ENCODE measurements at places on chromosomes 13 and 19.

DNA sequence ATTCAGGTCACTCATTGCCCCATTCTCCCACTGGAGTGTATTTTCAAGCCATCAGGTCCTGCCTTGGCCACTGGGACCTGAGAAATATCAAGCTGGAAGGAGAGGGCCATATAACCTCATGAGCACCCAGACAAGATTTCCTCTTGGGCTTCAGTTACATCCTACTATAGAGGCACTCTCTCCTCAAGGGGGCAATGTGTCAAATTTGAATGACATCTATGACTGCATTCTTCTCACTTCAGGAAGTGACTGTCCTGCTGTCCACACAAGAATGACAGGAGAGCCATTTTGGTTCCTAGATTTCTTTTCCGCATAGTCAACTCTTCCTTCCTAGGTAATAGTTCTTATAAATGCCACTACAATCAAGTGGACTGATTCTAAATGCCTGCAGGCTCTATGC, 416.2 kb downstream of the DIAPH3 start:
- H3K27me3 ChIP-seq: no peaks in the 10 kb centered on the region
- peaks cover 8% of the 10 kb centered on the region for H3K4me1 ChIP-seq
- no peaks in the 10 kb centered on the region for H3K36me3 ChIP-seq
- no peak overlapping the region for H3K27ac ChIP-seq
- DNase-seq: no peak
- H3K4me3 ChIP-seq: no peak overlapping the region

- H3K4me1 ChIP-seq: no peaks in the 10 kb centered on the region
- H3K27me3 ChIP-seq: peaks cover 59% of the 10 kb centered on the region
- H3K27ac ChIP-seq: no peak overlapping the region
- no peak for DNase-seq
- no peaks in the 10 kb centered on the region for H3K36me3 ChIP-seq
- no peak overlapping the region for H3K4me3 ChIP-seq
These were observed 40.3 kb downstream of the ERICH6B start for GRCh38 chr13:45575146-45575829.

DNA sequence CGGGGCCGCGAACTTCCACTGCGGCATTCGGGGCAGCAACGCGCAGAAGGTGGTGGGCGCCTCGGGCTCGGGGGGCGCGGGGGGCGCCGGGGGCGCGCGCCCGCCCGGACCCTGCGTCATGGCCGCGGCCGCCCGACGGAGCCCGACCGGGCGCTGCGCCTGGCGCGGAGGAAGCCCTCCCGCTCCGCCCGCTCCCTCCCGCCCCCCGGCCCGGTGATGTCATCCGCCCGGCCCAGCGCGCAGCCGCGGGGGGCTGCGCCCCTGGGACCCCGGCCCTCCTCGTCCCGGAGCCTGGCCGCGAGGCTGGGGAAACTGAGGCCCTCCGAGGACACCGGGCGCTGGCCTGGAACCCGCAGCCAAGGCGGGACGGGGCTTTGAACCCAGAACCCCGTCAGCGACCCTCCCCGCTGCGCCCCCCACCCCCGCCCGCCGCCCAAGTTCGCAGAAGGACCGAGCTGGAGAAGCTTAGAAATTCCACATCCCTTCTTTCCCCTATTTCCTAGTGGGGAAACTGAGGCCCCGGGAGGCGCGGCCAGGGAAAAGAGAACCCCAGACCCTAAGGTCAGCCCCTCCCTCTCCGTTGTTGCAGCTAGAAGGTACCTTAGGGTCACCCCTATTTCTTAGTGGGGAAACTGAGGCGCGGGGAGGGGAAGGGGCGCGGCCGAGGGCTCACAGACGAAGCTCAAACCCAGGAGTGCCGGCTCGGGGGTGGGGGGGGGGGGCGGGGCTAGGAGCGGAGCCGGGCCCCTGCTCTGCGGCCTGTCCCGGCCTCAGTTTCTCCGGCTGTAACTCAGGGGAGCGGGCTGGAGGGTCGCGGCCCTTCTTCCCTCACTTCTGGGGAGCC, at the start of gene SHC2:
TSS of gene SHC2 (minus strand) at position 157 of the 844 bp plus-strand sequence. CDS start at position 120, 37 bp downstream.
- no peaks in the 10 kb centered on the region for H3K36me3 ChIP-seq
- peaks cover 24% of the 10 kb centered on the region for H3K4me1 ChIP-seq
- H3K4me3 ChIP-seq: peak within 1 kb of the TSS; percentile 59
- no peak within 1 kb of the TSS for H3K27ac ChIP-seq

- H3K27me3 ChIP-seq: no peaks in the 10 kb centered on the region
- no peak overlapping the region for H3K4me3 ChIP-seq
- no peak overlapping the region for H3K27ac ChIP-seq
- no peak for DNase-seq
These were observed 462.5 kb downstream of the KLF5 start for GRCh38 chr13:73521290-73521624.

DNA sequence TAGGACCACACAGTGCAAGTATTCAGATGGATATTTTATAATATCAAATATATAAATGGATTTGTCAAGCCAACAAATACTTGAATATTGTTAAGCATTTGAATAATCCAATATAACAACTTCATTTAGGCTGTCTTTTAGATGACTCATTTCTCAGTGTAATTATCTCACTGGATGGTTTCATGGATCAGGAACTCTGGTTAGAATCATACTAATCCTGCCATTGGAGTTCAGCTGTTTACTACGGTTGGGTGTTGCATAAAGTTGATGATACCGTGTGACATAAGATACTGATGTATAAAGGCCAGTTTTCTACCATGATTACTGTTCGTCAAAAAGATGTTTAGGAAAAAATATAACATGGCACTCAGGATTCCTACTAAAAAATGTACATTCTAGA, 196.3 kb downstream of the TSHZ3 start:
- H3K27me3 ChIP-seq: no peaks in the 10 kb centered on the region
- DNase-seq: no peak
- peaks cover 2% of the 10 kb centered on the region for H3K4me1 ChIP-seq
- no peak overlapping the region for H3K4me3 ChIP-seq
- no peak overlapping the region for H3K27ac ChIP-seq

- H3K4me1 ChIP-seq: peaks cover 2% of the 10 kb centered on the region
- H3K4me3 ChIP-seq: no peak overlapping the region
- DNase-seq: no peak
- no peak overlapping the region for H3K27ac ChIP-seq
- H3K36me3 ChIP-seq: no peaks in the 10 kb centered on the region
These were observed 167.4 kb upstream of the STARD13 start for GRCh38 chr13:33452873-33453517.

DNA sequence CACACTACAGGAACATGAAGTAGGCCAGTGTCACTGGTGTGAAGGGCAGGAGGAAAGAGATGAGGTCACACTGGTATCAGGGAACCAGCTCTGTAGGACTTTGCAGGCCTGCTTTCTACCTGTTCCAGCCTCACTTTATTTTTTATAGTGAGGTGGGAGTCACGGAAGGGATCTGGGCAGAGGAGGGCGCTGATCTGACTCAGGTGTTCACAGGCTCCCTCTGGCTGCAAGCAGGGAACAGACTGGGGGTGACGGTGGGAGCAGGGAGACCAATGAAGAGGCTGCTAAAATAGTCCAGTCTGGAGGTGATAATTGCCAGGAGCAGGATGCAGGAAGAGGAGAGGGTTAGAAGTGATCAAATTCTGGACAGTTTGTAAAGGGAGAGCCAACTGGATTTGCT, 2.8 kb downstream of the THAP8 start:
- no peaks in the 10 kb centered on the region for H3K27me3 ChIP-seq
- DNase-seq: no peak
- no peaks in the 10 kb centered on the region for H3K36me3 ChIP-seq
- no peak overlapping the region for H3K4me3 ChIP-seq
- H3K27ac ChIP-seq: no peak overlapping the region
- H3K4me1 ChIP-seq: peaks cover 6% of the 10 kb centered on the region

GRCh38 chr13:35512271-35512920, 35.9 kb upstream of the MAB21L1 start:
- H3K4me1 ChIP-seq: no peaks in the 10 kb centered on the region
- peak overlapping the region; percentile 20 for H3K27ac ChIP-seq
- H3K36me3 ChIP-seq: no peaks in the 10 kb centered on the region
- peak; percentile 9 for DNase-seq
- H3K4me3 ChIP-seq: no peak overlapping the region

DNA sequence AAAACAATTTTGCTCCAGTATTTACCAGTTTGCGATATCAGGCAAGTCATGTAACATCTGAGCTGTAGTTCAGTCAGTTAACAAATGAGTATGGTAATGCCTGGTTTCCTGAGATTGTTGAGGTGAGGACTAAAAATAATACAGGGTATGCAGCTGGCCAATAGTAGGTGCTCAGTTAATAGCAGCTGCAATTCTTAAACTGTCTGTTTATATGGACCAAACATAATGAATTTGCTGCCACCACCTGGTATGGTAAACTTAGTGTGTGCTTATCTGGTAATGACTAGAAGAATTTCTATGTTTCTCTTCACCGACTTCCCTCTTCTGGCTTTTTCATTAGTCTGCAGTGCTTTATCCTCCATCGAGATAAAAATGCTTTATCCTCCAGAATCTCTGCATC, 9.1 kb downstream of the ZMYM2 start:
- peaks cover 17% of the 10 kb centered on the region for H3K36me3 ChIP-seq
- peaks cover 2% of the 10 kb centered on the region for H3K4me1 ChIP-seq
- H3K4me3 ChIP-seq: no peak overlapping the region
- no peaks in the 10 kb centered on the region for H3K27me3 ChIP-seq
- H3K27ac ChIP-seq: no peak overlapping the region
- DNase-seq: no peak

DNA sequence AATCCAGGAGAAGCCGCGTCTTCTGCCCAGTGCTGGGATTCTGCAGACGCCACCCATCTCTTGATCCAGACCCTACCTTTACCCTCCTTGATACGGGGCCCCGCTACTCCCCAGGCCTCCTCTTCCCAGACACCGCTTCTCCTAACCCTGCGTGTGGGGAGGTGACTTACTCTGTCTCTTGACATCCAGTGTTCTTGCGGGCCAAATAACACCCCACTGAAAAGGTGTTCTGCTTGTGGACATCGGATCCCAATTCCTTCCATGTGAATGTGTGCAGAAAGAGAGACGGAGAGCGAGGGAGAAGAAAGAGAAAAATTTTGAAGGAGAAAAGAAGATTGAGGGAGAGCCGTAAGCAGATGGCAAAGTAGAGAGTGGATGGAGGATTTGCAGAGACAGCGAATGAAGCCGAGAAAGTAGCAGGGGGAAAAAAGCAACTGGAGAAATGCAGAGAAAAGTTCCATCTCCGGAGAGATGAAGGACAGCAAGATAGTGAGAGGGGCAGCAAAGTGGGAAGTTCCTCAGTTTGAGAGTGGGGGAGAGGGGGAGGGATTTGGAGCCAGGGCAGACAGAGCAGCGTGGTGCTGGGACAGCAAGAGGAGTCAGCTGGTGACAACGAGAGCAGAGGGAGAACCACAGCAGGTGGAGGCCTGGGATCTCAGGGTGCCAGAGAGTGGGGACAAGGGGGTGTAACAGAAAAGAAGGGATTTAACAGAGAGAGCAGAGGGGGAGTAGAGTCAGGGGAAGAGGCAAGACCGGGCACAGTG, 814 bp downstream of the ZNF480 start:
- H3K27me3 ChIP-seq: no peaks in the 10 kb centered on the region
- peaks cover 3% of the 10 kb centered on the region for H3K4me1 ChIP-seq
- H3K4me3 ChIP-seq: peak overlapping the region; percentile 87
- H3K27ac ChIP-seq: peak overlapping the region; percentile 97

- peak; percentile 34 for DNase-seq
- peaks cover 14% of the 10 kb centered on the region for H3K27me3 ChIP-seq
- H3K27ac ChIP-seq: no peak overlapping the region
- no peak overlapping the region for H3K4me3 ChIP-seq
- no peaks in the 10 kb centered on the region for H3K36me3 ChIP-seq
These were observed 25.1 kb downstream of the TMEM161A start for GRCh38 chr19:19113040-19113626.

GRCh38 chr13:101916775-101917474, 464.4 kb downstream of the ITGBL1 start:
- no peaks in the 10 kb centered on the region for H3K36me3 ChIP-seq
- no peak overlapping the region for H3K27ac ChIP-seq
- DNase-seq: no peak
- peaks cover 13% of the 10 kb centered on the region for H3K4me1 ChIP-seq
- peak overlapping the region; percentile 36 for H3K4me3 ChIP-seq
- H3K27me3 ChIP-seq: peaks cover 58% of the 10 kb centered on the region

- peaks cover 3% of the 10 kb centered on the region for H3K4me1 ChIP-seq
- H3K27ac ChIP-seq: no peak overlapping the region
- DNase-seq: no peak
- peaks cover 3% of the 10 kb centered on the region for H3K36me3 ChIP-seq
These were observed 248.3 kb upstream of the SLITRK1 start for GRCh38 chr13:84130495-84131114.

GRCh38 chr19:11410682-11411081, 8.4 kb downstream of the RGL3 start:
- H3K4me1 ChIP-seq: peaks cover 6% of the 10 kb centered on the region
- H3K4me3 ChIP-seq: no peak overlapping the region
- H3K27ac ChIP-seq: no peak overlapping the region
- H3K27me3 ChIP-seq: peaks cover 12% of the 10 kb centered on the region
- no peak for DNase-seq

DNA sequence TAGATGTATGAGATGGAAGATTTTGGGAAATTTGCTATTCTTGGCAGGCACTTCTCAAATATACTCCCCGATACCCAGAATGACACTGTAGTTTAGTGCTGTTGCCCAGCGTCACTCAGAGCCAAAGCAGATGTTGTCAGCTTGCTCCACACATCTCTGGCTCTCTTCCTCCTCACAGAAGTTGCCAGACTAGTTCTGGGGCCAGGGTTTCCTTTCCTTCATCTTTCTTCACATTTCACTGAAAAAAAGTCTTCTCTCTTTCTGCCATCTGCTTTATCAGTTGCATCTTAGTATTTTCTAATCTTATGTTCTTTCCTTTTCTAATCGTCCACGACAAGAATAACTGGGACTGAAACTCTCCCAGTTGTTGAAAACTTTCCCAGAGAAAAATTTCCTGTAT, 251.4 kb downstream of the RGCC start:
- no peak overlapping the region for H3K27ac ChIP-seq
- H3K4me3 ChIP-seq: no peak overlapping the region
- no peaks in the 10 kb centered on the region for H3K36me3 ChIP-seq
- DNase-seq: no peak

DNA sequence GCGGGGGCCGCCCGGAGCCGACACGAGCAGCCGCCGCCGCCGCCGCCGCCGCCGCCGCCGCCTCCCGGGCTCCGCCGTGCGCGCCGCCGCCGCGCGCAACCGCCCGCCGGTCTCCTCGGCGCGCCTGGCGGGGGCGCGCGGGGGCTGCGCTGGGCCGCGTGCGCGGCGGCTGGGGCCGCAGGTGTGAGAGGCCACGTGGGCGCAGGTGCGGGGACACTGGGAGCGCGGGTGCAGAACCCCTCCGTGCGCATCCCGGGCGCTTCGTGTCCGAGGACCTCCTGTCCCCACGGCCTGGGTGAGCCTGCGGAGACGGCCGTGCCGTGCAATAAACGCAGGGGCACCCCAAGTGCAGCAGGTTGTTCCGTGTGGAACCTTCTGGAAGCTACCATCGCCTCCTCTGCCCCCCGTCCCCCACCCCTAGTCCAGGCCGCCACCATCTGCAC, at the start of gene LINGO3:
TSS of gene LINGO3 (minus strand) at position 41 of the 443 bp plus-strand sequence. CDS start 16,378 bp downstream, outside the sequence.
- peaks cover 13% of the 10 kb centered on the region for H3K4me1 ChIP-seq
- peaks cover 61% of the 10 kb centered on the region for H3K27me3 ChIP-seq
- H3K4me3 ChIP-seq: peak within 1 kb of the TSS; percentile 44
- DNase-seq: no peak
- no peaks in the 10 kb centered on the region for H3K36me3 ChIP-seq
